ENCODE measurements at places on chromosomes 16 and 17.

DNA sequence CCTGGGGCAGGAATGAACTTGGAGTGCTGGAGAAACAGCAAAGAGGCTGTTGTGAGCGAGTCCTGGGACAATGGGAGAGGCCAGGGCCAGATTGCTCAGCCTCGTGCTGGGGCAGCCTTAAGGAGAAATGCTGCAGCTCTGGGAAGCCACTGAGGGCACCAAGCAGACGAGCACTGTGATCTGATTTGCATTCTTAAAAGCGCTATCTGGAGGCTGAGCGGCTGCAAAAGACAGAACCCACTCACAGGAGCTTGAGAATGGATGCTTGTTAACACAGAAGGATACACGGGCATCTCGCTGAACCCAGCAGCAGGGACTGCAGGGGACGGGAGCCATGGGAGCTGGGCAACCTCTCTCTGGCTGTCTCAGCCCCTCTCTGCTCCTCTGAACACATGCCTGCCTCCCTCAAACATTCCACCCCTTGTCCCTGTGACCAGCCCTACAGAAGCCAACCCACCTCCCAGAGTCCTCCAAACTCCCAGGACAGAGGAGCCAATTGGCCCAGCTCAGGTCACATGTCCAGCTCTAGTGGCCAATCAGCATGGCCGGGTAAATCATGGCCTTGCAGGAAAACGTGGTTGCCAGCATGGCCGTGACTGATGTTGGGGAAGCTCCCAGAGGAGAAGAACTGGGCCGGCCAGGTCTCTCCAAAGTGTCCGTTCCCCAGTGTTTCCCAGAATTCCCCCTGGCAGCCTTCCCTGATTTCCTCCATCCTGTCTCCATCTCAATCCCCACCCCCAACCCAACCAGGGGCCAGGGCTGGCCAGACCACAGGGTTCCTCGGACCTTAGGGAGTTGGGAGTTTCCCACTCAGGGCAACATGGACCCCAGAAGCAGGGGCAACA is 60.3 kb downstream of the GSG1L start:
- no peak for DNase-seq

DNA sequence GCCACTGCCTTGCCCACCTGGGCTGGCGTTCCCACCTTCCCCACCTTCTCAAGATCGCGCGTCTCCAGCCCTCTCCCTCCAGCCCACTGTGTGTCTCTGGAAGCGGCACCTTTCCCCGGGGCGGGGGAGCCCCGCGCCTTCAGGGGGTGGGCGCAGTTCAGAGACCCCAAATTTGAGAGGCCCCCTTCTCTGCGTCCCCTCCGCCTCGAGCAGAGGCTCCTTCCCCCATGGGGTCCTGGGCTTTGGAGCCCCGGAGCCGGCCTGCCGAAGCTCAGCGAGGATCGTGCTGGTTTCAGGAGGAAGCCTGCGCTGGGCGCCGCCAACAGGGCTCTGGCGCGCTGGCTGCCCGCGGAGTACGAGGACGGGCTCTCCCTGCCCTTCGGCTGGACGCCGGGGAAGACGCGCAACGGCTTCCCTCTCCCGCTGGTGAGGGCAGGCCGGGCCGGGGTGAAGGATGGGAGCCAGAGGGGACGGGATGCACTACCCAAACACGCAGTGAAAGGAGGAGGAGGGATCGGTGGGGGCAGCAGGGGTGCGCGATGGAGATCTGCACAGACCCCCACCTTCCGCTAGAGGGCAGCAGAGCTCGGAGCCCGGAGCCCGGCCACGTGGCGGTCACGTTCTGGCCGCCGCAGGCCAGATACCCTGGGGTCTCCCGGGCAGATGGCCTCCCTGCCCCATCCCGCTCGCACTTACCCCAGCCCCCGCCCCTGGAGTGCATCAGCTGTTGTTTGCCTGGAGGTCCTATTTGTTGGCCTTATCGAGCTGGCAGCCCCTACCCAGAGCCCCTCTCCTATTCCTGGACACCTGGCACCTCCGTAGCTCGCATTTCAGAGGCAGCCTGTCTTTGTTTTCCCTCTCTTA is 11.1 kb downstream of the LPO start:
- DNase-seq, result peak; percentile 24

- no peak for DNase-seq
Measured at GRCh38 chr17:10370016-10370608, 2.7 kb downstream of the MYH13 start.

GRCh38 chr17:33021731-33022408 is 30.2 kb downstream of the SPACA3 start:
- no peak for DNase-seq

- no peak for DNase-seq
Measured at GRCh38 chr16:81698310-81698641, 80.8 kb upstream of the PLCG2 start.

DNA sequence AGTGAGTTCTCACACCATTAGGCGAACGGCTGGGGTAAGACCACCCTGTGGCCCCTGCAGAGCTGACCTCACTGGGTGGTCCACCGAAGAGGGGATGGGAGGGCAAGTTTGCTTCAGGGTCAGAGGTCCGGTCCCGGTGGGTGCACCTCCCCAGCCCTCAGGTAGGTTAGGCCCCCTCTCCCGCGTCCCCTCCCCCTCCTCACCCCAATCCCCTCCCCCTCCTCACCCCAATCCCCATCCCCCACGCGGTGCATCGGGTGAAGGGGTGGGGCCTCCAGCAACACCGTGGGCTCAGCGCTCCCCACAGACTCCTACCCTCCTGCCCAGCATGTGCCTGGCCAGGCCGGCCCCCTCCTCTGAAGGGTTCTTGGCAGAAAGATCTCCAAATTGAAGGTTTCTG is 13.4 kb downstream of the MCRIP1 start:
- no peak for DNase-seq

DNA sequence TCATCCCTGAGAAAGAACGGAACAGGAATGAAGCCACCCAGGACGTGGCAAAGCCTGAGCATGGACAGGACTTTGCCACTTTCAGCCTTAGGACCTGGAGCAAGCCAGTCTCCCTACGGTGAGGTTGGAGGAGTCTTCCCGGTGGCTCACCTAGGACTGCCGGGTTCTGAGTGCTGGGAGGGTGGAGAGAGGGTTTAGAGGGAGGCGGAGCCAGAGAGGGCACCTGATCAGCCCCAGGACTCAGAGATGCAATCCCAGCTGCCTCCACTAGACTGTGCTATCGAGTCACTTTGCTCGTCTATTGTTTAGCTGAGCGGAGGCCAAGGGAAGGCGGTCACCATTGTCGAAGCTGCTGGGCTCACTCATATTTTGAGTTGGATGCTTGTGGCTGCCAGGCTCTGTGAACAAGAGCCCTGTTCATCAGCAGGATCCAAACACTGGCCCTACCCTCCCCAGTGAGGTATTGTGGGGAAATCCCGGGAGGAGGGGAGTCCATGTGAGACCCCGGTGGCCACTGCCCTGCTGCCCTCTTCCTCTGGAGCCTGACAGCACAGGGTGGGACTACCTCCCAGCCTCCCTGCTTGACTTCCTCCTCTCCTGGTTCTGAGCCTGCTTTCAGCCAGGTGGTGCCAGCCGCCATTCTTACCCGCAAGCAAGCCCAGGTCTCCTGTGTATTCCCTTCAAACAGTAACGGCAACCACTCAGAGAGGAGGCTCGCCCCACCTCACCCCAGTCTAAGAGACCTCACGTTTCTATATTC is 7.0 kb downstream of the KRT14 start:
- peak; percentile 83 for DNase-seq

- peak; percentile 81 for DNase-seq
Measured at GRCh38 chr17:48544349-48545021, 424 bp downstream of the HOXB2 start.

DNA sequence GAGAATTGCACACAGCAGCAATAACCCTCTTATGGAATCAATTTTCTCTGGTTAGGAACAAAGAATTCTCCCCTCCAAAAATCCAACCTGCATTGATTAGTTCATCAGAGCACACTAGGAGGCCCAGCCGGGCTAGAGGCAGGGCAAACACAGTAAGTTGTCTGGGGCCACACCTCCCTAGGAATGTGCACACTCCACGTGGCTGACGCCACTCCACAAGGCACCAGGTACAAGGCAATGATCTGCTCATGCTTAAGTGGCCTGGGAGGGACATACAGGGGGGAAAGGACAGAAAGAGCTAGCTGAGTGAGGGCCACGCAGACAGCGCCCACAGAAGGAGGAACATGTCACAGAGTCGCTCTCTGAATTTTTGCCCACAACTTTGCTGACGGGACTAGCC is 107.6 kb downstream of the SLC39A11 start:
- DNase-seq, result no peak

DNA sequence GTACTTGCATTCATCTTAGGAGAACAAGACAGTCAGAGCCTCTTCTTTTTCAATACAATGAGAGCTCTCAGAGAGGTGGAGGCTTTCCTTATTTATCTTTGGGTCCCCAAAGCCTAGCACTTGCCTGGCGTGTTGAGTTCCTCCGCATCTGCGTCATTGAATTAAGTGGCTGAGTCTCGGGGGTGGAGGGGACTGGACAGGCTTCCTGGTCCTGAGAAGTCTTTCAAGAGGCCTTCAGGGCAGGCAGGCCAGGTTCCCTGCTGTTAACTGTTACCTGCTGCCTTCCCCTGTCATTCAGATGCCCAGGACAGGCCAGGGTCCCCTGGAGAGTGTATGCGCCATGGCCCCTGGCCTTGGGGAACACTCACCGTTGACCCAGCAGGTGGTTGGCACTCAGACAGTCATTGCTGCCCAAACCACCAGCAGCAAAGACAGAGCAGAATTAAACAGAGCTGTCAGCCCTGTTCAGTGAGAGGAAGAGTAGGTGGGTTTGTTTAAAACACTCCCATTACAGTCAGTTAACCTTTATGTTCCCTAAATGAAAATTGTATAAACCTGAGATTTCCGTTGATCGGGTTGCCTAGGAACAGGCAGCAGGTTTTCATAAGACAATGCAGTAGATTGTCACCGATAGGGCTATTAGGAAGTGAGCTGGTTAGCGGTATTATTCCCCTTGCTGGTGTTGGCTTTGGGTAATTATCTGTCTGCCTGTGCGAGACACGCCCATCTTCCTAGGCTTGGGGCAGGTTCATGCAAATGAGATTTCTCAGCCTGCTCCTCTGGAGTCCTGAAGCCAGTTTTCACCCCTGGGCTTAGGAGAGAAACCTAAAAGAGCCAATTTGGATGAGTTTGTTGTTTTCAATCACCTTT is 132.7 kb downstream of the CCDC182 start:
- DNase-seq, result peak; percentile 12

DNA sequence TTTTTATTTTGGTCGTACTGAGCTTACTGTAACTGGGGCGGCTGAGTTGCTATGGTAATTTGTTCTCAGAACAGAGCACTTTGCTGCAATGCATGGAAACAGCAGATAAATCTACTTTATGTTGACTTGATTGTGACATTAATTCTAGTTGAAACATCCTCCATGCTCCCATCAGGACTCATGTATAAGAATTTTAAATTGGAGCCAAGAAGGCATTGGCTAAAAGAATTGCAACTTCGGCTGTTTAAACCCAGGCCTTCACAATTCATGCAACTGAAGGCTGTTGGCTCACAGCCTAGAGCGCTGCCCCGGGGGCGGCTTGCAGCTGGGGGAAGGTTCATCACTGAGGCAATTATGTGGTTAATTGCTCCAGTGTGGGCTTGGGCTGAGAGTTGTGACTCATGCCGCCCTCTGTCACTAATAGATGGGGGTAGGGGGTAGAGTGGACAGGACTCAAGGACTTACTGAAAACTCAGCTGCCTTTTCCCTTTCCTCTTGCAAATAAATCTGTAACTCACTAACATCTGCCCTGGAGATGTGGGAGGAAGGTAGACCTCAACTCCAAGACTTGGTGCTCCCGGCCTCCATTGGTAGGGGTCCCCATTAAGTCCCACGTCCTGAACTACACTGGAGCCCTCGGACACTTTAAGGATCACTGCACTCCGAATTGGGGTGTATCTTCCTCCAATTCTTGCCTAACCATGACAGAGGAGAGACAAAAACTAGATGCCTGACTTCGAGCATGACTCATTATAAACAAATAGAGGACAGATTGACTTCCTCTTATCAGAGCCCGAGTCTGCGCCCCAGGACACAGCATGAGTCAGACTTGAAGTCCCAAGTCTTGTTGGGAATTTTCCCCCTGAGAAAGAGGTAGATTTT is 37.5 kb downstream of the ERCC4 start:
- DNase-seq, result peak; percentile 98

GRCh38 chr17:8855477-8856204 is 11.8 kb downstream of the PIK3R6 start:
- DNase-seq, result no peak

DNA sequence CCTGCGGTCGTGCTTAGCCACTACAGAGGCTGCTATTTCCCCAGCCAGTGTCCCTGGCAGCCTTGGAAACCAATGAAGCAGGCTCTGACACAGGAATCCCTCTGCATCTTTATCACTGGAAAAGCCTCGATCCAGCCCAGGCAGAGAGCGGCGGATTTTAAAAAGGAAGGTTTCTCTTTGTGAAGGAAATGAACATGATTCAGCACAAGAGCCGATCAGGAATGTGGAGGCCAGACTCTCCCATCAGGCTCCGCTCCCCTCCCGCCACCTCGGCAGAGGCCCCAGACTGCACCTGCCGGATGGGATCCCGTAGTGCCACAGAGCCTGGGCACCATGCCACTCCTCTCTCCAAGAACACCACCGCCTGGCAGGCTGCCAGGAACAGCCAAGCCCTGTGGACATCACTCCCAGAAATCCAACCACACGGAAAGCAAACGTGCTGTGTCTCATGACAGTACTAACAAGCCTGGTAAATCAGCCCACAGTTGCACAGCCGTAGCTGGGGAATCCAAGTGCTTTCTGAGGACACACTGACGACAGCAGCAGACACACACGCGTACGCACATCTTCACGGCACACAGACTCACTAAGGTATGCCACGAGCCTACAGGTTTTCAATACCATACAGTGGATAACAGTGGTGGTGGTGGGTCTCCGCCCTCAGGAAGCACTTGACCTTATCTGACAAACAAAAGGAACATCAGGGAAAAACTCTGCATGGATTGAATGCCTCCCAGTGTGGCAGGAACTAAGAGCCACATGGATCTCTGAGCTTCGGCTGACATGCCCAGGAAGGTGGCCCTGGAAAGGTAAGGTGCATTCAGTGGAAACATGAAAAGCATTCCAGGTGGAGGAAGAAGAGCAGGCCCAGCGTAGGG is 5.4 kb downstream of the LRRC75A start:
- peak; percentile 93 for DNase-seq

DNA sequence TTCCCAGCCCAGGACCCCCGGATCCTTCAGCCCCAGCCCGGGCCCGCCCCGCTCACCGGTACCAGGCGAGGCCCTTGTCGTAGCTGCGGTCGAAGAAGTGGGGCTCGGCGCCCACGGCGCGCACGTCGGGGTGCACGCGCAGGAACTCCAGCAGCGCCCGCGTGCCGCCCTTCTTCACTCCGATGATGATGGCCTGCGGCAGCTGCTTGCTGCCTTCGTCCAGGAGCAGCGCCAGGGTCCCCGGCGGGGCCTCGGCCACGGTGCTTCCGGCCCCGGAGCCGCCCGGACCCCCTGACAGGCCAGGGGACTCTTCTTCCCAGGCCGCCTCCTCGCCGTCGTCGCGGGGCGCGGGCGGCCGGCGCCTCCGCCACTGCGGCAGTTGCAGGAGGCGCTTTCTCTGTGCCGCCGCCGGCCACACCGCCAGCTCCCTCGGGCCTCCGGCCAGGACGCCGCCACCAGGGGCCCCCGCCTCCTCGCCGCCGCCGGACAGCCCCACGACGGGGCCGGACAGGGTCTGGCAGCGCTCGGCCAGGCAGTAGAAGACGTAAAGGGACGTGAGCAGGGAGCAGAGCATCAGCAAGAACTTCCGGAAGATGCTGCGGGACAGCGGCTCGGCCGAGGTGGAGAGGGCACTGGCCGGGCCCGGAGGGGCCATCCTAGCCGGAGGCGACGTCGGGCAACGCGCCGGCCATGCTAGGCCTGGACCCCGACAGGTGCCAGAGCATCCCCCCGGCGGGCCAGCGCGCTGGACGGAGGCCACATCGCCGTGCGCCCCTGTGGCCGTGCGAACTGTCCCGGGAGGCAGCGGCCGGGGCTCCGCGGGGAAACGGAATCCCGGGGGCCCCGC is 1.0 kb downstream of the HS3ST3A1 start:
- no peak for DNase-seq

- no peak for DNase-seq
Measured at GRCh38 chr17:16941072-16942036, 30.6 kb downstream of the TNFRSF13B start.
